ENCODE measurements at places on chromosomes 1 and 21.
A peak's percentile ranks its signal among the peaks of the same experiment; 100 is the strongest.

DNA sequence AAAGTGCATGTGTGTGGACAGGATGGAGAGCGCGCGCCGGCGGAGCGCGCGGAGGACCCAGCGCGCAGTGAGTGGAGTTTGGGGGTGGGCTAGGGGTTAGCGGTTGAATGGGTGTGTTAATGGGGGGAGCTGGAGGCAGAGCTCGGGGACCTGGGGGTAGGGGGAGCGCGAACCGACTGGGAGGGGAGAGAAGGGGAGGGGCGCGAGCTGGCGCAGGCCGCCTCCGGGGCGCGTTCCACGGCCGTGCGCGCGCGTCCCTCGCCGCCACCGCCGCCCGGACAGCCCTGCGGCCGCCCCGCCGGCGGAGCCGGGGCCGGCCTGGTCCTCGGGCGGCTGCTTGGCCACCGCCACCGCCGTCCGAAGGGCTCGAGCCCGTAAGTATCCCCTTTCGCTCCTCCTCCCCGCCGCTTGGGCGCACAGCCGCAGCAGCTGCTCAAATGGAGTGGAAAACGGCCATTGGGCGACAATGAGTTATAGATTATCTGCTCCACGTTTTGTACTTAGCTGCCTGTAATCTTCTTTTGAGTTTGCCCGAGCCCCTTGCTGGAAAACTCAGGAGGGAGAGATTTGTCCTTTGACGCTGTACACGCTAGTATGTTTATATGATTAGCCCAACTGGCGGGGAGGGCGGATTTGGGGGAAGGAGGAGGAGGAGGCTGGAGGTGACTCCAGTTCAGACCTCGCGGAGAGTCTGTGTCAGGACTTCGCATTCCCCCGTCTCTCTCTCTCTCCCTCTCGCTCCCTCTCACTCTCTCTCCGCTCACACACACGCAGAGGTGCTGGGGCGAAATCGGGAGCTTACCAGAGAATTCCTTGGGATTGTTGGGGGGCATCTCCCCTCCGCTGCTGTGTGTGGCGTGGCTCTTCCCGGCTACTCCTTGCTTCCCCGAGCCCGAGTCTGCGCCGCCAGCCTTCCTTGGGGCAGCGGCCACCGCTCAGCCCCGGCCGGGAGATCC, at the start of gene ADGRL2:
Gene ADGRL2 (plus strand): TSS at position 240 of the 956 bp plus-strand sequence. CDS start 36,051 bp downstream, outside the sequence.
- no peak for DNase-seq

- no peak for DNase-seq
Observed at GRCh38 chr1:87202922-87203655, 125.6 kb upstream of the LMO4 start.

- no peak for DNase-seq
Observed at GRCh38 chr1:2802421-2802961, 998 bp upstream of the TTC34 start.

DNA sequence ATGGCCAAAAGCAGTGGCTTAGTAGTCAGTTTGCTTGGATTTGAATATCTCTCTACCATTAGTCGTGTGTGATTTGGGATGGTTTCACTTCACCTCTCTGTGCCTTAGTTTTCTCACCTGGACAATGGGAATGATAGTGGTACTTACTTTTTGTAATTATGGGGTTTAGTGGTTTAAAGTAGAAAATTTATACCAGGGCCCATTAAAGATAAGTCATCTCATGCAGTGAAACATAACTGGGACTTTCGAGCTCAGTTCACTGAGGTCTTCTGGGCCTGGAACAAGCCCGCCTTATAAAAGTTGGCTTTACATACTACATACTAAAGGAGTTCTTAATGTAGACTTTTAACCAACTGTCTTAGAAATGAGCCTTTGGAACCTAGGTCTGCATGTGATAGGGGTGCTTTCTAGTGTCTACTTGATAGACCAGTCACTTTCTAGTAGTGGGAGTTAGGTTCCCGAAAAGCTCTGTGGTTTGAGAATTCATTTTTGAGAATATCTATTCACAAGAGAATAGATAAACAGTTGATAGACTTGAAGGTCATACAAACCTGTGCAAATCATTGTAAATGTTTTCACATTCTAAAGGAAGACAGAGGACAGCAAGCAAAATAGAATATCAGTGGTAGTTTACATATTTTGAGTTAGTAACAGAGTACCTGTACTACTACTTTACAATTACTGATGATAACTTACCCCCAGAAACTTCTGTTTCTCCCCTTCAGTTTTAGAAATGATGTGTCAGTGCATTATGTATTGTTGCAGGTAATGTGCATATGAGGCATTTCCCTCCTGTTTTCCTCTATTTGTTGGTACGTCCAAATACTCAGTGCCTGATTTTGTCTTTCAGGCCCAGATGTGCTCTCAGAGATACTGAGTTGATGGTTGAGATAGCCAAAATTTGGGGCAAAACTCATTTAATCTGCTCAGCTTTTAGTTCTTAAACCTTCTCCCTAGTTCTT, 48.0 kb downstream of the DYRK1A start:
- DNase-seq: no peak

DNA sequence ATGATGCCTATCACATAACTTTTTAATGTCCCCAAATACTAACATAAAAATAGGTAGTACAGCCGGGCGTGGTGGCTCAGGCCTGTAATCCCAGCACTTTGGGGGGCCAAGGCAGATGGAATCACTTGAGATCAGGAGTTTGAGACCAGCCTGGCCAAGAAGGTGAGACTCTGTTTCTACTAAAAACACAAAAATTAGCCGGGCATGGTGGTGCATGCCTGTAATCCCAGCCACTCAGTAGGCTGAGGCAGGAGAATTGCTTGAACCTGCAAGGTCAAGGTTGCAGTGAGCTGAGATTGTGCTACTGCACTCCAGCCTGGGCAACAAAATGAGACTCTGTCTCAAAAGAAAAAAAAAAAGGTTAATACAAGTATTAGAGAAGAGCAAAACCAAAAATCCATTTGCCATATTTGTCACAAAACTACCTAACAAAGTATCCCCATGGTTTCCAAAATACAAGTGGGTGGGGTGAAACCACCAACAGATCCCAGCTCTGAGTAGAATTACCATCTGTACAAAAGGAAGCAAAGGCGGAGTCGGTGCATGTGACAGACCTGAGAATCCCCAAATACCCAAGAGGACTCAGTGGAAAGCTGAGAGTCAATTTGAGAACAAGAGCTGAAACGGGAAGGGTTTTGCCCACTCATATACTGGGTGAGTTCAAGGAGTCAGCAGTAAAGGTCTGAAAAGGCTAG, 113.2 kb downstream of the TOMM20 start:
- DNase-seq: peak; percentile 61

DNA sequence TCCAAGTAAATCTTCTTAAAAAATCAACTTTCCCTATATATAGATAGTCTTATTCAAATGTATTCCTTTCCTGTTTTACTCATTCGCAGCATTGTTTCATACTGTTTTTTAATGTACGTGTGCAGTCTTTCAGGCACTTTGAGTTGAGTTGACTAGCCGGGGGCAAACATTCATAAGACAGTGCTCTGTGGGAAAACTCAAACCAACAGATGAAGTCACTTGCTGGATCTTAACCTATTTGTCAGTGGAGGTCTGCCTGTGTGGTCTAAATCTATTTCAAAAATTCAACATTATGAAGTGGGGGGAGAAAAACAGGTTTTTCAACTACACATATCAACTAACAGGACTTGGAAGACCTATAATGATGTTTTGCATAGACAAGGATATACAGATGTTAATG, 6.2 kb downstream of the HSD11B1 start:
- no peak for DNase-seq
